ENCODE measurements at places on chromosomes 2 and 18. TPM values are rescaled to one million over a fixed set of nuclear protein-coding genes. Genes with fewer than 3 reads are reported as not detected.

CAMKMT gene
- total RNA-seq, result 5.0 TPM

DSC1 gene
- 0.08 TPM for total RNA-seq

ZBTB7C gene
- 0.04 TPM for total RNA-seq

CD28 gene
- total RNA-seq, result not detected

NEDD4L gene
- total RNA-seq, result 57.4 TPM

All from hair follicular keratinocyte (primary cell).